ENCODE measurements at places on chromosomes 1 and 21.

DNA sequence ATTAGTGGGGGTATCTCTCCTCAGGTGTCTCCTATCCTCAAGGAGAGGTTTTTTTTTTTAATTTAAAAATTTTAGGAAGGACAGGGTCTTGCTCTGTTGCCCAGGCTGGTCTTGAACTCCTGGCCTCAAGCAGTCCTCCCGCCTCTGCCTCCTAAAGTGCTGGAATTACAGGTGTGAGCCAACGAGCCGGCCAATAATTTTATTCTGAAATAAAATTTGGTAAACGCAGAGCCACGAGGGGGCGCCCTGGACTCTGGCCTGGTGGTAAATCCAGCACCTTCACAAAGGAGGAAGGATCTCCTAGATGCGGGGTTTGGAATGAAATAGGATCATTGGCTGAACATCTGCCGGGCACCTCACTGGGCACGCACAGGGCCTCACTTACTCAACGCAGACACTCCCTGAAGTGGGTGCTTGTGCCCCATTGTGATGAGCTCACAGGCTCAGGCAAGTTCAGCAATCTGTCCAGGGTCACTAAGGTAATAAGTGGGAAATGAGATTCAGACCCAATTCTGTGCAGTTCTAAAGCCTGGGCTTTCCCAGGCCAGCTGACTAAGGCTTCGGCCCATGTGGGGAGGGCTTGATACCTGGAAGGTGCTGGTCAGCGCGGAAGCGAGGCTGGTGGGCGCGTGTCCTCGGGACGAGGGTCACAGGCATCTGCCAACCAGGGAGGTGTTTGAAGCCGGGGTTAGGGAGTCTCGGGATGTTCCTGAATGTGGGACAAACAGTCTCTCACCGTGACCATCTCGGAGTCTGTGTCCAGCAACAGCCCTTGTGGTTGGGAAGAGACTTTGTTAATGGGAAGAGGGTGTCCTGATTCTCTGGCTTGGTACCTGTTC is 32.7 kb upstream of the ETV3 start:
- peak; percentile 71 for DNase-seq

DNA sequence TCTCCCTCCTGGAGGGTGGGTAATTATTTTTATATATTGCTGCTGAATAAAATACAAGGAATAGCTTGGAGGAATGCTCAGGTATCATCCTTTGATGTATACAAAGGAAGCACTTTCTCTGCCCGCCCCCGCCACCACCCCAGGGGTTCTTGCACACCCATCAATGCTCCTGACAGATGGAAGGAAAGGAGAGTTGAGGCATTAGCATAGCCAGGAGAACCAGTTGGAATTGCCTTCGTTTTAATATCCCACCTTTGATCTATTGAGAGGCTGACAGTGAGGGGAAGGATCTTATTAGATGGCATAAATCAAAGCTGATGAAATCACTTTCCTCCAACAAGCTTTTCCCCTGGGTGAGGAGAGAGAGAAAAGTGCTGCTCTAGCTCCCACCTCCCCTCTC is 71.1 kb downstream of the LGR6 start:
- no peak for DNase-seq

DNA sequence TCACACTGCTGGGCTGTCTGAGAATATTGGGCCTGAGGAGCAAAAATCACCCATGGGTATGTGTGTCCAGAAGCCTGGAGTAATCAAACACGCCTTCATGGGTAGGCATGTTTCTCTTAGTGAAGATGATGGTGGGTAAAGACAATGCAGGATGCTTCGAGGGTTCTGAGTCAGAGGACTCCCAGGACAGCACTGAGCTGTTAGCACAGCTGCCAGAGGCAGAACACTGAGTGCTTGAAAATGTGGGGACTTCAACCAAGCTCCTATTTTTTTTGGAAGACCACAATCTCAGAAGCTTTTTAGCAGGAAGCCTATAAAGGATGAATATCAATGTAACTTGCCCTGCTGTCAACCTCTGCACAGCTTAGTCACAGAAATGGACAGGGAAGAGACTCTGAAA is 7.9 kb upstream of the NT5C1A start:
- DNase-seq, result no peak

DNA sequence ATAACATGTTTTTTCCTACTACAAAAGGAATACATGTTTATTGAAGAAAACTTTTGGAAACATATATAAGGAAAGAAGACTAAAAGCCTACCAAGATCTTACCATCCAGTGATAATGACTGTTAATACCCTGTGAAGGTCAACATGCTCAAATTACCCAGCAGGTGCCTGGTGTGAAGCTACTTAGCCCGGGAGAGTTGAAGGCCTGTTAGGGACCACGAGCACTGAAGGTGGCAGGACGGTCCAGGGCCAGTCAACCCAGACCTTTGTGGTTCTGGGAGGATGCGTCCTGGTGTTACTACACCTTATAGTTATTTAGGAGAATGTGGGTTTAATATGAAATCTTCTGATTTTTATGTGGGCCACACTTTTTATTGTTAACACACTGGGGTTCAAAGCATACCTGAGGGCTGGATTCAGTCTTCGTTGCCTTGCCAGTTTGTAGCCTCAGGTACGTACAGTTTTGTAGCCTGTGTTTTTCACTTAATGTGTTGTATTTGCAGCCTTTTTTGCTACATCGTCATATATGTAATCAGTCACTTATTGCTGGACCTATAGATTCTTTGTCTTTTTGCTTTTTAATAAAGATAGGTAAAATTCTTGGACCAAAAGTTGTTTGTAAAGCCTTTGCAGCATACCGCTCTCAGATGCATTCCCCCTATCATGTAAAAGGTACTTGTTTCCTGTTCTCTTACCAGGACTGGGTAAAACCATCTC is 9.8 kb downstream of the ITSN1 start:
- DNase-seq, result no peak

DNA sequence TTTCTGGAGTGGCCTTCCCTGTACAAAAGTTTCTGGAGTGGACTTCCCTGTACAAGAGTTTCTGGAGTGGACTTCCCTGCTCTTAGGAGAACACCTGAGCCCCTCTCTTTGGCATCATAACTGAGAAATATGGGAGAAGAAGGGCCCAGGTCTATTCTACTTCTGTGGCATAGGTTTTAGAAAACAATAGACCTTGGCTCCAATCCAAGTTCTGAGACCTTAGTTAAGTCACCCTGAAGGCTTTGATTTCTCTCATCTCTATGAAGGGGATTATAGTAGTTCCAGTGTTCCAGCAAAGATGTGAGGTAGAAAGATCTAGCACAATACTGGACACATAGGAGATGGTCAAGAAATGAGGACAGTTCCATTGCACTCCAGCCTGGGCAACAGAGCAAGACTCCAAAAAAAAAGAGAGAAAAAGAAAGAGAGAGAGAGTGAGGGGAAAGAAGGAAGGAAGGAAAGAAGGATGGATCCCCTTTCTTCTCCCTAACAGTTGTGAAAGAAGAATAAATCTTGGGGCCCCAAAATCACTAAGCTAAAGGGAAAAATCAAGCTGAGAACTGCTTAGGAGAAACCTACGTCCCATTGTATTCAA is 13.3 kb upstream of the EIF4G3 start:
- no peak for DNase-seq

- DNase-seq, result peak; percentile 57
Observed at GRCh38 chr1:30085811-30086770, 637.3 kb downstream of the MATN1 start.

DNA sequence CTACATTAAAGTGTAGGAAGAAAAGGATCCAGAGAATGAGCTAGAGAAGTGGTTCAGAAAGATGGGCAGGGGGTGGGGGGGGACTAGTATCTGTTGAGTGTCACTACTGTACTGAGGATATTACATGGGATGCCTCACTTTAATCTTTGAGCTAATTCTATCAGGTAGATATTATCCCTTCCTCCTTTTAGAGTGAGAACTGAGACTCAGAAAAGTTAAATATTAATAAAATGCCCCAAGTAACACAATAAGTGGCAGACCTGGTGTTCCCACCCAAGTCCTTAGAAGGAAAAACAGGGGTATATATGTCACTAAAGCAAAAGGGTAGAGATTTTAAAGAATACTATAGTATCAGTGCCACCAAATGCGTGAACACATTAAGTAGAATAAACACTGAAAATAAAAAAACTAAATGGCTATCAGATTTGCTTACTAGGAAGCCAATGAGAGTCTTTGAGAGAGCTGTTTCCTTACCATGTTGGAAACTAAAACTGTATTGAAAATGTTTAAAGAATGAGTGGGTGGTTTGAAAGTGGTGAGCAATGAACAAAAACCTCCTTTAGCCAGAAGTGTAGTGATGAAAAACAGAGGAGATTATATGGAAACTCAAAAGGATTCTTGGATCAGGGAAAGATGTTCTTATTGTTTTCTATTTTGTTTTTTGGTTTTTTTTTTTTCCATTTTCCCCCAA is 230.8 kb downstream of the BARHL2 start:
- no peak for DNase-seq

- no peak for DNase-seq
Observed at GRCh38 chr1:210234329-210234757, 1.7 kb downstream of the SERTAD4 start.

- no peak for DNase-seq
Observed at GRCh38 chr1:236020359-236021219, 44.3 kb downstream of the NID1 start.

DNA sequence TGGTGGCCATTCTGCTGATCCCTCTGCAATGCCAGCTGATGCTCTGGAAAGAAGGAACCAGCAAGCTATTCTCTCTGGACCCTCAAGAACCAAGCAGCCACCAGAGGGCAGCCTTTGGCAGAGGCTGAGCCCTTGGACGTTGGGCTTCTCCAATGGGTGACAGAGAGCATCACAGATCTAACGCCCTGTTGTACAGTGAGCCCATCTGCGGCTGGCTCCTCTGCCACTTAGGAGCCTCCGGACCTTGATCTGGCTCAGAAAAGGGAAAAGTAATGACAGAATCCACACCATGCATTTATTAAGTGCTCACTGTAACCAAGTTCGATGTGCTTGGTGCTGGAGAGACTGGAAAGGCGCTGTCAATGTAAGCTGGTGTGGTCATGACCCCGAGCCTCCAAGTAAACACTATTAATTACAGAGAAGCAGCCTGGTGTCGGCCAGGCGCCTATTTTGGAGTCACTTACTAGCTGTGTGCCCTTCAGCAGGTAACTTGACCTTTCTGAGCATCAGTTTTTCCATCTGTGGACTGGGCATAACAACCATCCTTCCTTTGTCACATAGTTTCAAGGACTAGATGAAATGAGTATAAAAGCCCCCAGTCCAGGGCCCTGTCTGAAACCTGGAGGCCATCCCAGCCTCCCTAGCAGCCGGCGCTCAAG is 34.9 kb downstream of the ECE1 start:
- DNase-seq, result peak; percentile 95

DNA sequence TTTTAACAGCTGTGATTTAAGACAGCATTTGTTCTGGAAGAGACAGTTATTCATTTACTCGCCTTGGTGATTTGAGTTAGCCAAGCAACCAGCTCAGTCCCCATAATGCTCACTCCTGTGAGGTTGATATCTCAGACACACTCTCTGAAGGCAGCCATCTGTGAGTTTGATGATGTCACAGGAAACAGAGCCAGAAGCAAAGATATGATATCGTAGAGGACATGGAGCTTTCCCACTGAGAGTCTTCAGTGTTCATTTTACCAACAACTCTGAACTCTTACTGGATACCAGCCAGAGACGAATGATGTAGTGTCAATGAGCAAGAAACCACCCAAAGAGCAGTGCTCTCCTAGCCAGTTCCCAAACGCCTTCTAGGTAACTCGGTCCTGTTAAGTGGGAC is 219.4 kb downstream of the SLC35F3 start:
- no peak for DNase-seq

DNA sequence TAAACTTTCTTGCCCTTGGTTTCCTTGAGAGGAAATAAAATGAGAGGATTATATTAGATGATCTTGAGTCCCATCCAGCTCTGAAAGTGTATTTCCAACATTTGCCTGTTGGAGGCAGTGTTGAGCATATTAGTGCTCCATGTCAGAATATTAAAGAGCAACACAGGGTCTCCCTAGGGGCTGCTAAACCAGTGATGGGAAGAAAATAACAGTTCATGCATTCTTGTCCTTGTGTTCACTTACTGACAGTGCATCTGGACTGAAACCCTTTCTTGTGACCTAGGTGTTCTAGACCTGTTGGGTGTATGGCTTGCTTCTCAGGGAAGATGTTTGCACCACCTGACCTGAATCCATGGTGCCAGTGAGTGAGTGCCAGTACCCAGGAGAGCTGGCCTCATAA is 124.7 kb upstream of the KIAA0040 start:
- peak; percentile 54 for DNase-seq

GRCh38 chr1:167904652-167905130 is 9.2 kb downstream of the ADCY10 start:
- no peak for DNase-seq

GRCh38 chr1:27316860-27317259 is 5.1 kb upstream of the TMEM222 start:
- DNase-seq, result no peak

GRCh38 chr1:222023025-222023424 is 281.1 kb upstream of the DUSP10 start:
- DNase-seq, result no peak

- DNase-seq, result no peak
Observed at GRCh38 chr1:58446368-58446767, 100.2 kb downstream of the OMA1 start.

- DNase-seq, result no peak
Observed at GRCh38 chr1:12356004-12356890, 126.4 kb downstream of the VPS13D start.

GRCh38 chr1:184854496-184855140 is 100.0 kb upstream of the EDEM3 start:
- DNase-seq, result peak; percentile 28
